ENCODE measurements at places on chromosomes 13 and 19.

- DNase-seq, result no peak
These were observed 10.7 kb downstream of the ANO8 start for GRCh38 chr19:17323964-17324332.

DNA sequence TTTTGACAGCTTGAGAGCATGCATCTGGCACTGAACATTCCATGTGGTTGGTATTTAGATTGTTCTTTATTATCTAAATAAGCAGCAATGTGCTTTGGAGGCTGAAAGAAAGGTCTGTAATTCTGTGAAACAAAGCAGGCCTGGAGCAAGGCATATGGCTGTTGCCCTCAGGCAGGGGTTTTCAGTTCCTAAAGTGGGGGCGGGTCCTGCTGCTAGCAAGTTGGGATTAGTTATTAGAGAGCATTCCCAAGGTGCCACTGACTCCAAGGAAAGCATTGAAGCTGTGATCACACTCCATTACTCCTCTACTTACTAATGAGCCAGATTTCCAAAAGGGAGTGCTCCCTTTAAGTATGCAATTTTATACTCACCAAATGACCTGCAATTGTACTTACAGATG, 432.2 kb downstream of the OLFM4 start:
- DNase-seq, result no peak

GRCh38 chr19:41968751-41969595, 9.9 kb upstream of the RABAC1 start:
- DNase-seq, result no peak

DNA sequence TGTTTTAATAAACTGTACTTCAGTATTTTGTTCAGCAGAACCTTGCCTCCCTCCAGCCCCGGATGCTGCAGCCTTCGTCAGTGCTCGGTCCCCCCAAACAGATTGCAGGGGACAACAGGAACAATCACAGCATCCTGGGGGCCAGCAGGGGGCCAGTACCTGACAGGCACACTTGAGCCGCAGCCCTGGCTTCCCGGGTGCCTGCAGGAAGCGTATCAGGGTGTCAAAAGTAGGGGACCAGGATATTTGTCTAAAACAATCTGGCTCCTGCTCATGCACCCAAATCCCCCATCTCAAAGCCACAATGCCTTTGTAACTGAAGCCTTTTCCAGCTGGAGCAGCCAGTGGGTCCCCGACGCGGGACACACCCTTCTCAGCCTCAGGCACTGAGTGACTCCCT, 167.5 kb upstream of the TSHZ3 start:
- no peak for DNase-seq

DNA sequence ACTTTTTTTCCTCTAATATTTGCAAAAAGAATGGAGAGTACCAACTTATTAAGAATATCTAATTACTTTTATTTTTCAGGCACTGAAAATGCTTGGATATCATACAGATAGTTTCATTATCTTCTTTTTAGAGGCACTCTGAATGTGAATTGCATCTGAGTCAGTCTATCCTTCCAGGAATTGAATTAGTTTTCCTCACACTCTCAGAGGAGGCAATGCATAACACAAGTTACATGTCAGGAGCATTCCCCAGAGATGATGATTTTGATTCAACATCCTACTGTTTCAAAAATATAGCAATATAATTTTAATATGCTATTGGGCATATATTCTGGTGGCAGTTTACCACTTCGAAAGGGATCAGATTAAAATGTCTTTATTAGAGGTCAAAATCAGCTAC, 1315.4 kb downstream of the PCDH9 start:
- DNase-seq, result peak; percentile 51

DNA sequence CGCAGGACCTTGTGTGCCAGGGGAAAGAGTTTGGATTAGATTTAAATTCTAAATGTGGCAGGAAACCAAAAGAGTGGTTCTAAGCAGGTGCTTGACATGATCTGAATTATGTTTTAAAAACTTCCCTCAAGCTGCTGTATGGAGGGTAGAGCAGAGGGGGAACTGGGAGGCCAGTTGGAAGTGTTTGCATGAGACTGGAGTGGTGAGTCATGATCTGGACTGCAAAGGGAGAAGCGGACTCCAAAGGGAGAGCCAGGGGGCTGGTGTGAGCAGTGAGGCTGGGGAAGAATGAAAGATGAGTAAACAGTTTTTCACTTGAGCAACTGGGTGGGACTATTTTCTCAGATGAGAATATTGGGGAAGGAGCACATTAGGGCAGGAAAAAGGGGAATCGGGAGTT, 206.1 kb downstream of the DNAJC15 start:
- DNase-seq, result peak; percentile 53

GRCh38 chr19:12933287-12934072, at the start of gene FARSA:
Gene FARSA (minus strand): TSS chr19:12933711. CDS start chr19:12933696, 15 bp downstream.
- peak; percentile 86 for DNase-seq

GRCh38 chr13:111413407-111414187, 93.2 kb downstream of the TEX29 start:
- no peak for DNase-seq

GRCh38 chr13:74715718-74716117, 581.5 kb upstream of the KLF12 start:
- no peak for DNase-seq

DNA sequence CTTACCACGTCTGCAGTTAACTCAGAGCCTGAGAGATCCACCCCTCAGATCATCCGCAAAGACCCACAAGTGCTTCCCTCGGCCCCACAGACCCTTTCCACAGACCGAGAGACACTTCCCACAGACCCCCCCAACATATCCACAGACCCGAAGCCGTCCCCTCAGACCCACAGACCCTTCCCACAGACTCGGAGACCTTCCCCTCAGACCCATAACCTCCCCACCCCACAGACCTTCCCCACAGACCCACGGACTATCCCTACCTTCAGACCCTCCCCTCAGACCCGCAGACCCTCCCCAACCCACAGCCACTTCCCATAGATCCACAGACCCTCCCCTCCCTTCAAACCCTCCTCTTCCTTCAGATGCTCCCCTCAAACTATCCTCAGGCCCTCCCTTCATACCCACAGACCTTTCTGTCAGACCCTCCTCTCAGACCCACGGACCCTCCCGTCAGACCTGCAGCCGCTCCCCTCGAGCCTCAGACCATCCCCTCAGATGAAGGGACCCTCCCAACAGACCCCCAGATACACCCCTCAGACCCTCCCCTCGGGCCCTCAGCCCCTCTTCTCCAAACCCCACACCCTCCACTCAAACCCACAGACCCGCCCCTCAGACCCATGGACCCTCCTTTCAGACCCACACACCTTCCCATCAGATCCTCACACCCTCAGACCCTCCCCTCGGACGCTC, 20.1 kb upstream of the TFDP1 start:
- DNase-seq, result no peak

DNA sequence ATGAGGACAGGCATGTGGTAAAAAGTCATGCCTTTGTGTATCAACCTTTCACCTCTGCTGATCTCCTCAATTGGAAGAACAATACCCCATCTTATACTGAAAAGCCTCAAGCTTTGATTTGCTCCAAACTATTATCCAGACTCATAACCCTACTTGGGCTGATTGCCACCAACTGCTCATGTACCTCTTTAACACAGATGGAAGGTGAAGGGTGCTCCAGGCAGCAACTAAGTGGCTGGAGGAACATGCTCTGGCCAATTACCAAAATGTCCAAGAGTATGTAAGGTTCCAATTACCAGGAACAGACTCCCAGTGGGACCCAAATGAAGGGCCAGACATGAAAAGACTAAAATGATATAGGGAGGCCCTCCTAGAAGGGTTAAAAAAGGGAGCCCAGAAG, 78.3 kb downstream of the ZNF486 start:
- no peak for DNase-seq

DNA sequence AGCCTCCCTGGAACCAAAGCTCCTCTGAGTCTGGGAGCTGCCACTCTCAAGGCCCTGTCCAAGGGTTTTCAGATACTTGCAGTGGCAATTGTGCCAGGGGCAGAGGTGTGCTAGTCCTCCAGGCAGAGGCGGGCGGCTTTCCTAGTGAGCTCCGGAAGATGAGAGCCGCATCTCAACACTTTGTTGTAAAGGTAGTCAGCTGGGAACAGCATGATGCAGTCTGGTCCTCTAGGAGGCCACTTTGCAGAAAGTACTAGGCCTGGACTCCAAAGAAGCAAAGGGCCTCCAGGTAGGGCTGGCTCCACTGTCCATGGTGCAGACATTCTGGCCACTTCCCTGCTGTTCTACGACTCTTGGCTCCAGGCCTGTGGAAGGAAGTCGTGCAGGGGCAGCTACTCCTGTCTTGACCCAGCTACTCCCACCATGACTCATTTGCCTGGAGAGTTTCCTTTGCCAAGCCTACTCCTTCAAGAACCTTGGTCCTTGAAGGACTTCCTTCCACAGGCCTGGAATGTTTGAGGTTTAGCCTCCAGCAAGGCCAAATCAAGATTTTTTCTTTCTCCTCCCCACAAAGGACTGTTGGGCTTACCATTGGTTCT, 9.9 kb upstream of the ZNF536 start:
- no peak for DNase-seq

DNA sequence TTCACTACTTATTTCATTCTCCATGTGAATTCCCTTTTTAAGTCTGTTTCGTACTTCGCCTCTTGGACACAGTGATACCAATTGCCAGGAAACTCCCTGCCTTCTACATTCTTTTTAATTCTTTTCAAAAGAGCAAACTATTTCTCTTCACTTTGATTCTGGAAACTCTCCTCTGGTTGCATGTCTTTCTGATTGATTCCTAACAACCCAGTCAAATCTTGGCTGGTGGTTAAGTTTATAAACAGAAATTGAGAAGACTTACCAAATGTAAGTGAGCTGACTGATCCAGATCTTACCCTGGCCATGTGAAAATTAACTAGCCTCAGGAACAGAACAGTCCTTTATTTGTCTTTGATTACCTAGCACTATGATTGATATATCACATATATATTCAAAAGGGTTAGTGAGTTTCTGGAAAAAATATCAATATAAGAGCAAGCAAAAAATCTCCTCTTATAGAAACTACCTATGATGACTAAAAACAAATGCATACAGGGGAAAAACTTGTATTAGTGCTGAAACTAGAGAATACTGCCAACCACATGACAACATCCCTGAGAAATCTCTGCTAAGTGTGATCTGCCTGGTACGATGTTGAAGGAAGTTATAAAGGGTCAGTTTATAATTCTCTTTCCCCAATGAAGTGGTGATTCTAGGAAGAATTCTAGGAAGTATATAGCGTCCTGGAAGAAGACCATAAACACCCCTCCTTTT, 152.6 kb upstream of the HTR2A start:
- DNase-seq, result peak; percentile 55

DNA sequence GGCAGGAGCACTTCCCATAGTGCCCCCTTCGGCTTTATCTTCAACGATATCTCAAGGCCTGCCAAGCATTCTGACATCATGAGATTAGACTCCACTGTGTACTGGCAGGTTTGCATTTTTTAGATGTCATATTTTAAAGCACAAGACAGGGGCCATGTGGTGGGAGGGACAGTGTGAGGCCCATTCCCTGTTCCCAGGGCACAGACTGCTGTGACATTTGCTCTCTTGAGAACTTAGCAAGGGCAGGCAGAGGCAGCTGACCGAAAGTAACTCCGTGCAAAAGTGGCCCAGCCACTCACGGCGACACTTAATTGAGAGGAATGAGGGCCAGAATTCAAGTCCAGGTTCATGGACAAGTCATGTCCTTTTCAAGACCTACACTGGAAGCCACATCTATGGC, 201.8 kb downstream of the COL4A1 start:
- DNase-seq, result no peak

GRCh38 chr19:35789978-35790944, 14.9 kb downstream of the ARHGAP33 start:
- no peak for DNase-seq

GRCh38 chr13:112182846-112183531, 116.0 kb downstream of the SOX1 start:
- no peak for DNase-seq

All from fibroblast of gingiva (primary cell).